ENCODE measurements at places on chromosomes 4 and X.
A peak's percentile ranks its signal among the peaks of the same experiment; 100 is the strongest.

DNA sequence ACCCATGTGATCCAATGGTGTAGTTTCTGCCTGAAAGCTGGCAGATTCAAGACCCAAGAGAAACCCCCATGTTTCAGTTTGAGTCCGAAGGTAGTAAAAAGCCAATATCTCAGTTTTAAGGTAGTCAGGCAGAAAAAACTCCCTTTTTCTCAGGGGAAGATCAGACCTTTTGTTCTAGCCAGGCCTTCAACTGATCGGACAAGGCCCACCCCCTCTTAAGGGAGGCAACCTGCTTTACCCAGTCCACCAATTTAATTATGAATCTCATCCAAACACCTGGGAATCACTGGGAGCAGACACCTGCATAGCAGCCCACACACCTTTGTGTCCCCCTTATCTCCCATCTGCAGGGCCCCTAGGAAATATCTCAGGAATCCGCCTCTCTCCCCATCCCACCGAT lies 322.0 kb downstream of the STK32B start:
- no peak overlapping the region for H3K4me3 ChIP-seq
- no peaks in the 10 kb centered on the region for H3K4me1 ChIP-seq

DNA sequence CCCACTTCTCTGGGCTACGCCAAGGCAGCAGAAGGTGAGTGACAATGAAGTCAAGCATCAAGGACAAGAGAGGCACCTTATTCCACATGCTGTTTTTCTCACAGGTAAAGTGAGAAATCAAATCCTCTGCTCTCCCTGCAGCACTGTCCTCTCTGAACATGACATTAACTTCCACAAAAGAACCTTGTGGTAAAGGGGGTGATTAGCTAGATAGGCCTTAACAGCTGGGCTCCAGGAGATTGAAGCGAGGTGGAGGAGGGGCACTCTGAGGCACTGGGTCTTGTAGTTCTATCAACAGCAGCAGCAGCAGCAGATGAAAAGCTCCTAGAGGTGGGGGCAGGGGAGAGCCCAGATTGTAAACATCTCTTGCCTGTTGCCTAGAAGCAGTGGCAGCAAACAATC lies 96.8 kb upstream of the CXXC4 start:
- DNase-seq, result no peak
- H3K4me3 ChIP-seq, result no peak overlapping the region
- no peaks in the 10 kb centered on the region for H3K27me3 ChIP-seq

GRCh38 chr4:12016729-12017128 lies 588.0 kb upstream of the HS3ST1 start:
- no peak overlapping the region for H3K4me3 ChIP-seq
- H3K4me1 ChIP-seq, result no peaks in the 10 kb centered on the region
- peaks cover 3% of the 10 kb centered on the region for H3K36me3 ChIP-seq
- DNase-seq, result no peak
- H3K27me3 ChIP-seq, result no peaks in the 10 kb centered on the region
- H3K27ac ChIP-seq, result no peak overlapping the region

DNA sequence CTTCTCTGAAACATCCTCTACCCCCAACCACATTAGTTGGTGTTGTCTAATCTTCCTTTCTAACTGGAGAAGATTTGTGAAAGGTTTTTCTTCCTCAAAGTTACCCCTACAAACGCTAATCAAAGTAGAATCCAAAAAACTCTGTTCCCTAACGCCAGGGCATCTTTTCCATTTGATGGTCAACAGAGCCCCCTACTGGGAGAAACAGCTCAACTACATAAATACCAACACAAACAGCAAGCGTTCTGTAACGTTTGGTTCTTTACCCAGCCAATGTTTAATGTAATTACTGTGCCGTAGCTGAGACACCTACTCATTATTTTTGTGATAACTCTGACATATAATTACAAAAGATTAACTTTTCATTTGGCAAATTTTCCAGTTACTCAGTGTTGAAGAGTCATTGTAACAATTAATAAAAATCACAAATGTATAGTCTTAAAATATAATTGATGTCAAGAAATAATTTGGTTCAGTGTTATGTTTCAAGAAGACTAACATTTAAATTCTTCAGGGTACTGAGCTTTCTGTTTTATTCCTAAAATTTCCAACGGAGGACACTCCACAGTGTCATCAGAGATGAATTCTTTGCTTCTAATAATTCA lies 94.9 kb upstream of the TBC1D9 start:
- H3K27ac ChIP-seq, result no peak overlapping the region
- H3K36me3 ChIP-seq, result no peaks in the 10 kb centered on the region
- H3K27me3 ChIP-seq, result peaks cover 6% of the 10 kb centered on the region
- DNase-seq, result peak; percentile 32
- H3K4me3 ChIP-seq, result no peak overlapping the region
- H3K4me1 ChIP-seq, result no peaks in the 10 kb centered on the region

DNA sequence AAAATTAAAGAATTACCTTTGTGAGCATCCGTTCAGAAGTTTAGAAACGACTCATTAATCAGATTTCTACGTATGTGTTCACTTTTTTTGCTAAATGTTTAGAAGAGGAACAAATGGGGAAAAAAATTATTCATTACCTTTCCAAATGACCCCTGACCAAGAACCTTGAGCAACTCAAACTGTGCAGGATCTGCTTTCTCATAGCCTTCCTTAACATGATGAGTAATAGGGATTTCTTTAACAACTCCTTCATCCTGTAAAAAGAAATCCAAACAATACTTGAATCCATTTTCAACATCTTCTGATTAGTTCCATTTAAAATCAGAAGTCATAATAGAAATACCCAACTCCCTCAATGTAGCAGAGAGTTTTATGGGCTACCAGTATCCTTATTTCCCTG lies 32.1 kb downstream of the RPS6KA6 start:
- no peaks in the 10 kb centered on the region for H3K36me3 ChIP-seq
- H3K4me3 ChIP-seq, result no peak overlapping the region
- H3K27ac ChIP-seq, result no peak overlapping the region
- peaks cover 7% of the 10 kb centered on the region for H3K27me3 ChIP-seq
- DNase-seq, result no peak
- H3K4me1 ChIP-seq, result no peaks in the 10 kb centered on the region

DNA sequence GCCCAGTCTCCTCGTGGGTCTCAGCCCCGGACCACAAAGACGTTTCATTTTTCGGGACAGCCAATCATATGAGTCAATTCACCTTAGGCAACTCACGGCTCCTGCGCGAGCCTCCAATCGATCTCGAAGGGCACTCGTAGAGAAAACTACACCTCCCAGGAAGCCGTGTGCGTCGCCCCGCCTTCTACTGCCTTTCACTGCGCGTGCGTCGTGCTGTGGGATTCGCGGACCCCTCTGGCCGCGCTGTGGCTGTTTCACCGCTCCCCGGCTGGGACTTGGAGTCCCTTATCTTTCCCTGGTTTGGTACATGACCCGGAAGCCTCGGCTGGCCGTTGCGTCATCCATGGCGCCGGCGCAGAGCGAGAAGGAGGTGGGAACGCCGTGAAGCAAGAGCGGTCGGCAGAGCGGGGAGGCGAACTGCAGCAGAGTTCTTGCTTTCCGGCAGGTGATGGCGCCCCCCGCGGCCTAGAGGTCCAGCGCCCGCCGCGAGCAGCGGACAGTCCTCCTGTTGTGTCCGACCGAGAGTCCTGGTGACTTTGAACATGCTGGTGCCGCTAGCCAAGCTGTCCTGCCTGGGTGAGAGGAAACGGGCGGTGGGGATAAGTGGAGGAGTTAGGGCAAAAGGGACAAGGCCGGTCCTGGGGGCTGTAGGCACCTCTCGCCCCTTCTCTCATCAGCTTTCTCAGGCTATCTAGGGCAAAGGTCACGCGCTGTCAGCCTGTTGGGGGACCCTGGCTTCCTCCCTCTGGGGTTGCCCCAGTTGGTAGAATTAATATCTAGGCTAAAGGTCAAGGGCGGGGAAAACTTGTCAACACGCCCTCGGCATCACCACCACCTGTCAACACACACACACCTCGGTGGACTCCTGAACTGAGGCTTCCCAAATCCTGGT lies at the start of gene ETFDH:
Gene ETFDH (plus strand): TSS at position 382 of the 892 bp plus-strand sequence. CDS start 161 bp downstream, at position 543.
- peak within 1 kb of the TSS; percentile 95 for H3K27ac ChIP-seq
- H3K36me3 ChIP-seq, result peaks cover 8% of the 10 kb centered on the region
- no peaks in the 10 kb centered on the region for H3K27me3 ChIP-seq

GRCh38 chrX:34893741-34894140 lies 48.9 kb upstream of the FAM47B start:
- H3K36me3 ChIP-seq, result peaks cover 1% of the 10 kb centered on the region
- no peaks in the 10 kb centered on the region for H3K4me1 ChIP-seq
- no peak overlapping the region for H3K27ac ChIP-seq

GRCh38 chr4:158255727-158256324 lies 45.5 kb downstream of the TMEM144 start:
- no peak overlapping the region for H3K27ac ChIP-seq
- no peaks in the 10 kb centered on the region for H3K4me1 ChIP-seq
- no peak overlapping the region for H3K4me3 ChIP-seq
- H3K27me3 ChIP-seq, result peaks cover 19% of the 10 kb centered on the region

GRCh38 chrX:12894074-12895030 lies 12.1 kb upstream of the TLR8 start:
- no peaks in the 10 kb centered on the region for H3K36me3 ChIP-seq
- peak; percentile 48 for DNase-seq
- H3K4me1 ChIP-seq, result peaks cover 38% of the 10 kb centered on the region
- no peak overlapping the region for H3K27ac ChIP-seq

- H3K27me3 ChIP-seq, result no peaks in the 10 kb centered on the region
- H3K36me3 ChIP-seq, result peaks cover 1% of the 10 kb centered on the region
- DNase-seq, result no peak
- no peak overlapping the region for H3K4me3 ChIP-seq
- H3K27ac ChIP-seq, result no peak overlapping the region
Measured at GRCh38 chr4:85495621-85496020, 20.7 kb downstream of the ARHGAP24 start.

- no peak for DNase-seq
- no peaks in the 10 kb centered on the region for H3K27me3 ChIP-seq
- H3K36me3 ChIP-seq, result no peaks in the 10 kb centered on the region
- H3K4me1 ChIP-seq, result no peaks in the 10 kb centered on the region
- no peak overlapping the region for H3K27ac ChIP-seq
Measured at GRCh38 chr4:124177647-124178425, 534.7 kb downstream of the ANKRD50 start.

Data from activated T-cell treated with anti-CD3 and anti-CD28 coated beads, Interleukin-2, amount 50 U/mL, for 72 hours (primary cell).